ENCODE measurements at places on chromosomes 7 and 10.

DNA sequence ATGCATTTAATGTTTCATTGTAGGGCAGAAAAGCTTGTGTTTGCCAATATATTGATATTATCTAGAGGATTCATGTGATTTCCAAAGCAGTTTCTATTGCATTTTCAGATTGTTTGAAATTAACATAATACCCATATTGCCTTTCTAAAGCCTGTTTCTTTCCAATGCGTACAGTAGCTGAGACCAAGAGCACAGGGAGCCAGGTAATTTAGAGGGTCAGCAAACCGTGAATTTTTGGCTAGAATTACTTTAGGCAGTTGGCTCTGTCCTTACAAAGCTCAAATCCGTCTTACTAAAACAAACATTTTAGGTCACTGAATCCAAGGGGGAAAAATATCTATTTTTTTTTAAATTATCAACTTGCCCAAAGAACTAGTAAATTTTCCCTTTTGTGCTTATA lies 604.9 kb upstream of the ADARB2 start:
- DNase-seq = no peak

GRCh38 chr10:112898540-112899390 lies 51.3 kb upstream of the TCF7L2 start:
- no peak for DNase-seq

- no peak for DNase-seq
Observed at GRCh38 chr7:54145716-54146115, 396.5 kb upstream of the VSTM2A start.

DNA sequence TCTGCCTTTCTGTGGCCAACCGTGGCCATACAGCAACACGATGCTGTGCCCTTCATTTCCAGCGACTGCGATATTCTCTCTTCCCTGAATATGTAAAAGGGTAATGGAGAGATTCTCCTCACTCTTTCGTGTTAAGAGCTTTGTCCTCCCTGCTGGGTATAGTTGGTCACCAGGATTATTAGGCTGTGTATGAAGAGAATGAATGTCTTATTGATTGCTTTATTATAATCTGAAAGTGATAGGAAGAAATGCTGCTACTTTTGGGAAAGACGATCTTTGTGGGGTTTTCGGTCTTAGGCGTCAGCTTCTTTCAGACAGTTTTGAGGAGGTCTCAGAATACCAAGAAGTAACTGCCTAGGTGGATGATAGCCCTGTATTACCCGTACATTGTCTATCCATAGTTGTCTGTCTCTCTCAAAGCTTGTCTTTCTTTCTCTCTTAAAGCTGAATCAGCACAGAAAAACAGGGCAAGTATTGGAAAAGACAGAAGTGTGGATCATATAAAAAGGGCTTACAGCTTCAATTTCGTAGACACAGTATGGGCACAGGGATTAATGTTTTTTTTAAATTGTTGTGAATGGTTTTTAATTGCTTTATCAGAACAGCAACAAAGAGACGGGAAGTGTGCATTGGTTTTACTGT lies 1.2 kb downstream of the AHCYL2 start:
- DNase-seq = no peak
